ENCODE measurements at places on chromosomes 7 and 10.

- no peak for DNase-seq
Measured at GRCh38 chr10:45370202-45370955, 3.6 kb upstream of the ALOX5 start.

- peak; percentile 73 for DNase-seq
Measured at GRCh38 chr7:77351539-77352004, 64.6 kb downstream of the GSAP start.

- no peak for DNase-seq
Measured at GRCh38 chr7:157003445-157003755, 7.1 kb downstream of the MNX1 start.

GRCh38 chr10:86162036-86162435 lies 204.6 kb downstream of the GRID1 start:
- DNase-seq: no peak

- DNase-seq: peak; percentile 87
Measured at GRCh38 chr7:72080865-72081510, 331.1 kb downstream of the CALN1 start.

GRCh38 chr10:18616337-18616736 lies 35.0 kb downstream of the NSUN6 start:
- no peak for DNase-seq

- no peak for DNase-seq
Measured at GRCh38 chr10:52226197-52226847, 87.8 kb upstream of the DKK1 start.

- DNase-seq: no peak
Measured at GRCh38 chr7:99184532-99185218, 23.2 kb downstream of the KPNA7 start.

DNA sequence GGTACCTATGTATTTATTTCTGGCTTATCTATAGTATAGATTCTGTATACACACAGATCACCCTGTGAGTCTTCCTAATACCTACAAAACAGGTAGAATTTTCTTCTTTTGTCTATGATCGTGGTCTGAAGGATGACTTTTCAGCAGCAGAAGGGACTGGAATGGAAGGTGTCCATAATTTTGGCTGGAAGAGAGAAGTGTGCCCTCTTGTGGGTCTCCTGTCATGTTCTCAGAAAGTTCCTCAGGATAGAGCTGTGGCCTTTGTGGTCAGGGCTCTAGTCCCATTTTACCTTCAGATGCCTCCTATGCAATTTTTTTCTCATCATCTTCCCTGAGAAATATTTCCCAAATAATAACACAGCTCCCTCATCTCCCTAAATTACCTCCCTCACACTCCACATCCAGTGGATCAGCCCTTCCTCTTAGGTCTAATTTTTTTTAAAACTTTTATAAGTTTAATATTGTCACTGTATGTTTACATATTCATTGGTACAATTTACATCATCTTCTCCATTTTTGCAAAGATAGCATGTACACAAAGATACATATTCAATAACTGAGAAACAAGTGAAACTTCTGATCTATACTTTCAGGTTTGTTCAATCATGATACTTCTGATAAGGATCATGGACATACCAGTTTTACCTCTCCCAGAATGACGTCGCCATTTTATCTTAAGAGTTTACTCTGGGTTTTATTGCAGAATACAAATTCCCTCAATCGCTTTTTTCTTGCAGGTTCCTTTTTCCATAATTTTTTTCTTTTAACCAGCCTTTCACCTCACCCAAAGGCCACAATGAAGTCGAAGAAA lies 112.7 kb downstream of the REEP3 start:
- DNase-seq: peak; percentile 39

GRCh38 chr10:127434006-127434405 lies 115.1 kb upstream of the NPS start:
- DNase-seq: no peak

DNA sequence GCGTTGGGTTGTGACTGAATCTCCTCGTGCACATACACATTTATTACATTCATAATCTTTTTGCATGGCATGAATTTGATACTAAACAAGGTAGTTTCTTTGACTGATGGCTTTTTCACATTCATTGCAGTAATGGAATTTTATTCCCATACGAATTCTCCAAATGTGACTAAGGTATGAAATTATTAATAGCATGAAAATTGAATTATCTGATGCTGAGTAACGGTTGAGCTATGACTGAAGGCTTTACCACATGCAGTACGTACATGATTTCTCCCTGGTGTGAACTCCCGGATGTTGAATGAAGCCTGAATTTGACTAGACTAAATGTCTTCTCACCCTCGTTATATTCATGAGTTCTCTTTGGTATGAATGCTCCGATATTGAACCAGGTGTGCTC lies 104.4 kb upstream of the C1GALT1 start:
- no peak for DNase-seq

DNA sequence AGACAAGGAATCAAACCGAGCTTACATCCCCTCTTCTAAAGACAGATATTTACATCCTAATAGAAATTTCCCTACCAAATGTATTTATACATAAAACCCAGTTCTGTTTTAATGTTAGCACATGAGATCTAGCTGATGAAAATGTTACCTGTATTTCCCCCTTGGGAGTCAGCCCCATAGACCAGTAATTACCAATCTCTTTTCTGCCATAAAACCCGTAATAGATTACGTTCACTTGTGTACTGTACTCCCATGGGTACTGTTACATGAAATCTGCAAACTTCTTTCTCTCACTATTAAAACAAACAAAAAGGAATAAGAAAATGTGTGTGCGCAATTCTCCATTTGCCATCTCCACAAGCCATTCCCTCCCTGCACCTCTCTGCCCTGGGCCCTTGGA lies 450.9 kb downstream of the CALN1 start:
- DNase-seq: no peak

- no peak for DNase-seq
Measured at GRCh38 chr10:105243381-105243780, 602.3 kb downstream of the SORCS3 start.

GRCh38 chr10:52434734-52435133 lies 120.7 kb downstream of the DKK1 start:
- DNase-seq: no peak

DNA sequence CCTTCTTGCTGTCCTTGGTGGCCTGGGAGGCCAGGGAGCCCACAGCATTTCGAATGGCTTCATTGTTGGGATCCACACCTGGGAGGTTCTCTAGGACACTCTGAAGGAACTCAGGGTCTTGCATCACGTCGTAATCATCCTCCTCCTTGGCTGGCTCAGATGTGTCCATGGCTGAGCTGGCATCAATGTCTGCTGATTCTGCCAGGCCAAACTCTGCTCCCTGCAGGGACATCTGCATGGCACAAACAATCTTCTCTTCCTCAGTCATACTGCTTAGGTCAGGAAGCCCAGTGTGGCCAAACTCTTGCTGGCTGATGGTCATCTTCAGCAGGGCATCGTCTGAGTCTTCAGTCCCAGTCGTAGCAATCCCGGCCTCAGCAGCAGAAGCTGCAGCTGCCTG lies 34.9 kb upstream of the PLCE1 start:
- no peak for DNase-seq

GRCh38 chr7:49037346-49038210 lies 113.2 kb downstream of the CDC14C start:
- no peak for DNase-seq

GRCh38 chr7:71900556-71900955 lies 511.6 kb downstream of the CALN1 start:
- DNase-seq: no peak

GRCh38 chr7:54544149-54544526 lies 2.0 kb downstream of the VSTM2A start:
- no peak for DNase-seq

- DNase-seq: peak; percentile 30
Measured at GRCh38 chr10:18658271-18659124, 733 bp upstream of the ARL5B start.

DNA sequence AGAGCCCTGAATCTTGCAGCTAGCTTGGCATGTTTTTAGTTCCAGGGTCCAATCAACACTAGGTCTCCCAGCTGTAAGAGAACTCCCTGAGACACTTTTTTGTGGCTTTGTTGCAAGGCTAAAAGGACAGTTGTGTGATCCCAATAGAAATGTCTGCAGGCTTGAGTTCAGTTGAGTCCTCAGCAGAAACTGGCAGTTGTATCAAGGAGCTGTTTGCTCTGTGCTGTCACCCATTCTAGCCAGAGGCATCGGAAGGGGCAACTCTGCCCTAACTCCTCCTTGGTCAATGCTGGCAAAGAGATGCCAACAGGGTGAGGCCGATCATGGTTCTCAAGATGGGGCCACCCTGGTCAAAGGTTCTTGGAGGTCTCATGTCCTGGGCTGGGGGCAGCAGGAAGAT lies 224.1 kb downstream of the BUB3 start:
- DNase-seq: no peak

DNA sequence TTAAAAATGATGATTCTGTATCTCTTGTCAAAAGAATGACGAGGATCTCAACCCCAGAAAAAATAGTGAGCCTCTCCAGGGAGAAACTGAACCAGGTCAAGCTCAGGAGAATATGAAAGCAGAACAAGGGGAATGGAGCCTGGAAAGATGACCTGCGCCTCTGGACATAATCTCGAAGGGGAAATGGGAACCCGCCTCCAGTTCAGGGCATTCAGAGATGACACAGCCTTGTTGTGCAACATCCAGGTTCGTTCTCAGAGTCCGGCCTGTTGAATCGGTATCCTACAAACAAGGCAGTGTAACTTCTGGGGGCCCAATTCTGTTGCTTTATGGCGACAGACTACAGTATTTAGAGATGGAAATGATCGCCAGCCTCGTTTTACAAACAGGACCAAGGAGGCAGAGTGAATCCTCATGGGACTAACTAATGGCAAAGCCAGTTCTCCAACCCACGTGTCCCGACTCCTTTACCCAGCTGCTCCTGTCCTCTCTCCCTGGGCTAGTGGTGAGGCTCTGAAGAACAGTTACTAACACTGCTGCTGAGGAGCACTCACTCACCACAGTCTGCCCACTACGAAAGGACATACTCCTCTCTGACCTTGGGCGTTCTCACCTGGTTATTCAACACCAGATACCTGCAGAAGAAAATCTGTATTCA lies 67.6 kb downstream of the JAZF1 start:
- peak; percentile 80 for DNase-seq

DNA sequence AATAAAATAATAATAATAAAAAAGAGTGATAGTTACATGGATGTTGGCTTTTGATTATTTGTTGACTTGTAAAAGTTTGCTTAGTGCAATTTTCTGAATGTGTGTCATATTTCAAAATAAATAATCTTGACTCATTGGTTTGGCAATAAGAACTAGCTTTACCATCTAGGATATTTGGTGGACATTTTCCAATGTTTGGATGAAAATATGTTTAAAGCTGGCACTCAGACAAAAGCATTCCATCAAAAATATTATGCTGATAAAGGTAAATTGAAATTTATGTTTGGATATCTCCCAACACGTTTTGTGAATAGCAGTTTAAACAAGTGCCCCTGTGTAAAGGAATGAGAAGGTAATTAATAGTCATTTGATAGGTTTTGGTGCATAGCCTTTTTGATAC lies 62.5 kb upstream of the KCNMA1 start:
- no peak for DNase-seq

DNA sequence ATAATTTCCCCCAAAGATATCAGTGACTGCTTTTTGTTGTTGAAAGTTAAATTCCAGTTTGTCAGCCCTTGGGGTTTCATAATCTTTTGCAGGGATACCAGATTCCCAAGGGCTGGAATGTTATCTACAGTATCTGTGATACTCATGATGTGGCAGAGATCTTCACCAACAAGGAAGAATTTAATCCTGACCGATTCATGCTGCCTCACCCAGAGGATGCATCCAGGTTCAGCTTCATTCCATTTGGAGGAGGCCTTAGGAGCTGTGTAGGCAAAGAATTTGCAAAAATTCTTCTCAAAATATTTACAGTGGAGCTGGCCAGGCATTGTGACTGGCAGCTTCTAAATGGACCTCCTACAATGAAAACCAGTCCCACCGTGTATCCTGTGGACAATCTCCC lies 3.2 kb downstream of the CYP26A1 start:
- no peak for DNase-seq

DNA sequence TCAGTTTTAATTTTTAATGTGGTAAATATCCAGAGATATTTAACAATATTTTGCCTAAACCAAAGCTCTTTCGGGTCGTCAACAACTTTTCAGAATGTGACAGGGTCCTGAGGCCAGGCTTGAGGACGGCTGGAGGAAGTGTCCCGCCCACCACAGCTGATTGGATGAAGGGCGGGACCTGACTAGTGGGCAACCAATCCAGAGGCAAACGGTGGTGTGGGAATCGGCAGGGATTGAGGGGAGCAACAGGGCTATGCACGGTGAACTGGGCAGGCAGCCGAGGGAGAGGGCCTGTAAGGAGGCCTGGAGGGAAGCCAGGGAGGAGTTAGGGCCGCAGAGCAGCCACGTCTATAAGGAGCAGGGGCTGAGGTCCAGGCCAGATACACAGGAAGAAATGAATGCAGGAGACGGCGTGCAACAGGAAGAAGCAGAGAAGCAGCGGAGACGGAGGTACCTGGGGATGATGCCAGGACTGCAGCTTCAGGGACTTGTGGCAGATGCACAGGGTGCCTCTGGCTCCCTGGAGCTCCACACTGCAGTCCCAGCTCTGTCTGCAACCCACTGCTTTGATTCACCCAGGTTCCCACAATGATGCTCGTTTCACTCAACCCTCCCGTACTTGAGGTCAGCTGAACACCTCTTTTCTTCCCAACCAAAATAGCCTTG lies 46.1 kb upstream of the ZMIZ1 start:
- no peak for DNase-seq

Data from suppressor macrophage (primary cell).